ENCODE measurements at places on chromosomes 2 and 18. TPM values are rescaled to one million over a fixed set of nuclear protein-coding genes. Genes with fewer than 3 reads are reported as not detected.

GATA6 gene
- polyA plus RNA-seq = 0.03 TPM

LONRF2 gene
- polyA plus RNA-seq = not detected

ELOA2 gene
- not detected for polyA plus RNA-seq

APCDD1 gene
- polyA plus RNA-seq = 2.0 TPM

GPR155 gene
- 0.68 TPM for polyA plus RNA-seq
